ENCODE measurements at places on chromosomes 11 and 22.
A peak's percentile ranks its signal among the peaks of the same experiment; 100 is the strongest.

DNA sequence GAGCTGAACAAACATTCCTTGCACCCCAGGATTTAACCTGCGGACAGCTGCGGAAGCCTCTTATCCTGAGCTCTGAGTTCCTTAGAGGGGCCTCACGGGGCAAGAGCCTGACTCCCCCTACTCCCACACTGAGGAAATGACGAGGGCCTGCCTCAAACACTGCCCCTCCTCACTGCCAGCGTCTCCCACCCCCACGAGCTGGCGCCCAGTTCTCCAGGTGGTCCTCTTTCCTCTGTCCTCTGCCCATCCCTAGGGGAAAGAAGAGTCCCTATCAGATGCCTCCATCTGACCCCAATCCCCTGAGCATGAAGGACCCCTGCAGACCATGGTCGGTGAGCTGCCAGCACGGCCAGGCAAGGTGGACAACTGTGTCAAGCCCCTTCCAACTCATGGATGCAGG lies 14.3 kb downstream of the CHST1 start:
- DNase-seq = no peak

DNA sequence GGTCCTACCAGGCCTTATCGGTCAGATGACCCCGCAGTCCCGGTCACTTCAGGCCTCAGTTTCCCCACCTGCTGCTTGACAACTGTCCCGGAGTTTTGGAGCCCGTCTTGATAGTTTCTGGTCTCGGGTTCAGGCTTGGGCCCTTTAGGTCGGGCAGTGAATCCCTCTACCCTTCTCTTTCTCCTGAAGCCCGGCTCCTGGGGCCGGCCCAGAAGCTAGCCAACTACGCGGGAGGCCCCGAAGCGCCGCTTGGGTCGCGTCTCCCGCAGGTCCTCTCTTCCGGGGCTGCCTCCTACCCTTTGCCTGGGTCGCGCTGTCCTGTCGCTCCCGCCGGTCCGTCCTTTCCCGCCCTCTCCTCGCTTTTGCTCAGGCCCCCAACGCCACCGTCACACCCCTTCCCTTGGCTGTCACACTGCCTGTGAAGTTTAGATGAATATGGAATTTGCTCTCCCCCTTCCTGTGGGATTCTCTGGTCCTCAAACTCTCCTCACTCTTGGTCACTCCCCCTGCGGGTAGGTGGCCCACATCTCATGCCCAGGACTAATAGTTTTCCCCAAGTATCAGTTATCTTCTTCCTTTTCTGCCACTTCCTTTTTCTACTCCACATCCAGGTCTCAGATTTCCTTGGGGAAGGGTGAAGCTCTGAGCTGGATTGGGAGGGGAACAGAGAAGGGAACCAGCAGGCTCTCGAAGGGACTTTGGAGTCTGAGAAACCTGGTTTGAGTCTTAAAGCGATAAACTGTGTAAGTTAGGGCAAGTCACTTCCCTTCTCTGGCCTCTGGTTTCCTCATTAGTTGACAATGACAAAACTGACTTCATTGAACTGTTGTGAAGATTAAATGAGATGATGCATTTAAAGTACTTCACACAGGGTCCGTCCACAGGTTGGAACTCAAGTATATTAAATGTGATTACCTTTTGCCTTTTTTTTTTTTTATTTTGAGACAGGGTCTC lies 790 bp downstream of the RAB1B start:
- DNase-seq = no peak

- no peak for DNase-seq
Observed at GRCh38 chr11:101686514-101686913, 102.7 kb upstream of the TRPC6 start.

GRCh38 chr11:70079691-70080090 lies 1.6 kb downstream of the ANO1 start:
- DNase-seq = no peak

- DNase-seq = no peak
Observed at GRCh38 chr11:82403640-82404305, 329.9 kb downstream of the FAM181B start.

- no peak for DNase-seq
Observed at GRCh38 chr11:86151174-86152005, 82.5 kb upstream of the PICALM start.

DNA sequence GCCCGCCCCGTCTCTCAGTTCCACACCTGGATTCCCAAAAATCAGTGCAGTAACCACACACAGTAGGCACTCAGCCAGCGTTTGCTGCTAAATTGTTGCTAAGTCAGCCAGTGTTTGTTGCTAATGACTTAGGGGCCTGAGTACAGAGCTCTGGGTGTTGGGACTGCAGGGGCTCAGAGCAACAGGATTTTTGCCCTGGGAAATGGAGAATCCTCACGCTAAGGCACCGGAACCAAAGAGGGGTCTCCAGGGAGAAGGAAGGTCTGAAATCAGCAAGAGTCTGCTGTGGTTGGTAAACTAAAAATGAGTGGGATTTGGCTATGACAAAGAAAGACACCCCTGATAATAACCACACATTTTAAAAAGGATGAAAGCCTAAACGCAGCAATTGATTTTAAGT lies 22.7 kb upstream of the ALX4 start:
- no peak for DNase-seq

GRCh38 chr22:30810105-30810504 lies 115.4 kb downstream of the OSBP2 start:
- no peak for DNase-seq

DNA sequence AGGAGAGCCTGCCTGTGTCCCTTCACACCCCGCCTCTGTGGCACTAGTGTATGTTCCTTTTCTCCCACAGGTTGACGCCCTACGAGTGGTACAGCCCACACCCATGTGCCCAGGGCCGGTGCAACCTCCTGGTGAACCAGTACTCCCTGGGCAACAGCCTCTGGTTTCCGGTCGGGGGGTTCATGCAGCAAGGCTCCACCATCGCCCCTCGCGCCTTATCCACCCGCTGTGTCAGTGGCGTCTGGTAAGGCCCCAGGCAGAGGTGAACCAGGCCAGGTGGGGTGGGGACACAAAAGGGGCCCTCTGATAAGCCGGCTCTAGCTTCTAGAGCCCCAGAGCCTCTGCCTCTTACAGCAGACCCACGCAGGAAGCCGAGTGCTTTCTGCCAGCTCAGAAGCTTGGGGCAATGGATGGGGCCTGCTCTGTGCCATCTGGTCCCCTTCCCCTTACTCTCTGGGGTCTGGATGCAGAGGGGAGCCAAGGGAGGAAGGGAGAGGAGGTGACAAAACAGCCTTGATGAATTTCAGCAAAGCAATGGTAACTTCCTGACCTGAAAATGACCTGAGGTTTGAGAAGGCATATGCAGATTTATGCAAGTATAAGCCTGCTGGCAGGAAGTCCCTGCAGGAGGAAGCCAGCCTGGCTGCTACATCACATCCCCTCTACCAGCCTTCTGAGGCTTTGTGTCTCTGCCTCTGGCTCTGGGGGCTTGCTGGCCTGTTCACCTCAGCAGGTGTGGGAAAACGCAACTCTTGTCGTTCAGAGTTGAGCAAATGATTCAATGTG lies 67.0 kb upstream of the TBCEL start:
- DNase-seq = no peak

DNA sequence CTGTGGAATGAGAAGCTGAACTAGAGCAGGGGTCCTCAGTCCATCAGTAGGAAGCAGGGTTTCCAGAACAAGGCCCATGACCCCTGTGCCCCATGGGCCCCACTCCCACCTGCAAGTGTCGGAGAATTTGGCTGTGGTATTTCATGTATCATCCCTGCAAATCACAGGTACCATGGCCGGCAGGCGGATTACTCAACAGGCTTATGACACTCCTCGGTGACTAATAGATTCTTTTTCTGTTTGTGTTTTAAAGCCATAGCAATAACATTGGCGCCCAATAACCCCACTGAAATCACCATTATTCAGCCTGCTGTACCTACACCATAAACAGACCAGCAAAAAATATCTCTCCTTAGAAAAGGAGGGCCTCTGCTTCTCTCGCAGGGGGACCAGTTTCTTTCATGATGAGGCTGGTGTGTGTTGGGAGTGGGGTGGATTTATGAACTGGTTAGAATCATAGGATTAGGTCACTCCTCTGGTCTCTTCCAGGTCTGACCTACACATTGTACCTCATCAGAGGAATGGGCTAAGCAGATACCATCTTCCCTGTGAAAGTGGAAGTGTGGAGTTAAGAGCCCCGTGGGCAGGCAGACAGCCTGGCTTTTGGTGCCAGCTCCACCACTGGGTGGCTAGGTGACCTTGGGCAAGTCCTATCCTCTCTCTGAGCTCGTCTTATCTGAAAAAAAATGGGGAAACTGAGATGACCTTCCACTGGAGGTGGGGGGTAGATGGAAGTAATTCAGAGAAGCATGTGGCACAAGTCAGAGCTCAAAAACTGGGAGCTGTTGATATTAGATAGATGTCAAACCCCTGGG lies 60.2 kb upstream of the WNT11 start:
- DNase-seq = no peak

- no peak for DNase-seq
Observed at GRCh38 chr11:69351460-69351859, 57.5 kb downstream of the MYEOV start.

DNA sequence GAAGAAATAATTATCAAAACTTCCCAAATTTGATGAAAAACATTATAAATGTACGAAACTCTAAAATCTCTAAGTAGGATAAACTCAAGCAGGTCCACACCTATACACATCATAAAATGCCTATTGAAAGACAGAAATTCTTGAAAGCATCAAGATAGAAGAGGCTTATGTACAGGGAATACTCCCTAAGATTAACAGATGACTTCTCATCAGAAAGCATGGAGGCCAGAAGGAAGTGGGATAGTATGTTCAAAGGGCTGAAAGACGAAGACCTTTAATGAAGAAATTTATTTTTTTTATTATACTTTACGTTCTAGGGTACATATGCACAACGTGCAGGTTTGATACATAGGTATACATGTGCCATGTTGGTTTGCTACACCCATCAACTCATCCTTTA lies 45.3 kb upstream of the KCNA4 start:
- DNase-seq = no peak

DNA sequence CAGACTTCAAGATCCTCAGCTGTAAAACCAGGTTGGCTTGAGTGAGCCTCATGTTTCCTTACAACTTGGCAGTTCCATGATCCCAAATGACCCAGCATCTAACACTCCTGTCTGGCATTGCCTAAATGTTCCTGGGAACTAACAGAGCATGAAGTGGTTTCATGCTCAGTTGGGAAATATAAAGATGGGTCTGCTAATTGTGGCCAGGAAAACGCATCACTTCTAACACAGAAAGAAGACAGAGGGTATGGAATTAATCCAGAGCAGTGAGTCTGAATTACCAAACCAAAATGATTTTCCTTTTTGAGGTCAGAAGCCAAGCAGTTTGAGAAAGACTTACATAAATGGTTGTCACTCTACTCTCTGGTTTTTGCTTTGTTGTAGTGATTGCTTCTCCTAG lies 60.5 kb upstream of the MMP13 start:
- DNase-seq = no peak

- DNase-seq = peak; percentile 82
Observed at GRCh38 chr11:798093-798713, at the start of gene SLC25A22. SLC25A22 (minus strand) TSS chr11:798281; CDS start chr11:795006, 3,275 bp downstream.

GRCh38 chr11:128391811-128392210 lies 195.5 kb downstream of the ETS1 start:
- no peak for DNase-seq

- DNase-seq = no peak
Observed at GRCh38 chr22:26890870-26891269, 233.5 kb downstream of the MIAT start.

DNA sequence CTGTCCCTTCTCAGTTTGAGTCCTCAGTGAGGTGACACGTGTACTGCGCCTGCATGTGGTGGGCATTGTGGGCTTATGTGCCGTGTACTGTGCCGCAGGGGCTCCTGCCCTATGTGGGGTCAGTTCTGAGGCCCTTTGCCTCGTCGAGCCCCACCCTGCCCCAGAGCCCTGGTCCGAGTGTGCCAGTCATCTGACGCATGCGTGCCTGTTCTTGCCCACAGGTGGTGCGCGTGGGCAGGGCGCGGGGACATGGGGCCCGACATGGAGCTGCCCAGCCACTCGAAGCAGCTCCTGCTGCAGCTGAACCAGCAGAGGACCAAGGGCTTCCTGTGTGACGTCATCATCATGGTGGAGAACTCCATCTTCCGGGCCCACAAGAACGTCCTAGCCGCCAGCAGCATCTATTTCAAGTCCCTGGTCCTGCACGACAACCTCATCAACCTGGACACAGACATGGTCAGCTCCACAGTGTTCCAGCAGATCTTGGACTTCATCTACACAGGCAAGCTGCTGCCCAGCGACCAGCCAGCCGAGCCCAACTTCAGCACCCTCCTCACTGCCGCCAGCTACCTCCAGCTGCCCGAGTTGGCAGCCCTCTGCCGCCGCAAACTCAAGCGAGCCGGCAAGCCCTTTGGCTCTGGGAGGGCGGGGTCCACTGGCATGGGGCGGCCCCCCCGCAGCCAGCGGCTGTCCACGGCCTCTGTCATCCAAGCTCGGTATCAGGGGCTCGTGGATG lies 22.3 kb upstream of the TMEM191C start:
- no peak for DNase-seq

DNA sequence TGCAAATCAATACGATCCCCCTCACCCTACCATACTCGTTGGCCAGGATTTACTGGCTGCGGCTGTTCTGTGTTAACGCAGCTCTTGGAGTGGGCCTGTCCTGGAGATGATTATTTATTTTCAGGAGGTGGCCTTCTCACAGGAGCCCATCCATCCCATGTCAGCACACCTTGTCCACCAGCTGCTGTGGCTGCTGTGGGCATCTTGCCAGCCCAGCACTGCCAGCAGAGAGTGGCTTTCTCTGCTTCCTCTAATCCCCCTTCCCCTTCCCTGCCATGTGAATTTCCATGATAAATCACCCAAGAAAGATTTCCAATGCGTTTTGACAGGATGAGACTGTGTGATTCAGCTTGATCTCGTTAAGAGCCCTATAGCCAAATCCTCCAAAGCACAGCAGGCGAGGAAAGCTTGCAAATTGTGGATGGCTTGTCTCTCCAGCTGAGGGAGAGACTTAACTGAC lies 309.1 kb upstream of the C11orf87 start:
- DNase-seq = peak; percentile 33
